ENCODE measurements at places on chromosomes 16 and 17. TPM values are rescaled to one million over a fixed set of nuclear protein-coding genes. Genes with fewer than 3 reads are reported as not detected.

- DNase-seq: no peak
These were observed 12.2 kb downstream of the GJD3 start for GRCh38 chr17:40352237-40352778.

KRT24 gene
- not detected for total RNA-seq

DNA sequence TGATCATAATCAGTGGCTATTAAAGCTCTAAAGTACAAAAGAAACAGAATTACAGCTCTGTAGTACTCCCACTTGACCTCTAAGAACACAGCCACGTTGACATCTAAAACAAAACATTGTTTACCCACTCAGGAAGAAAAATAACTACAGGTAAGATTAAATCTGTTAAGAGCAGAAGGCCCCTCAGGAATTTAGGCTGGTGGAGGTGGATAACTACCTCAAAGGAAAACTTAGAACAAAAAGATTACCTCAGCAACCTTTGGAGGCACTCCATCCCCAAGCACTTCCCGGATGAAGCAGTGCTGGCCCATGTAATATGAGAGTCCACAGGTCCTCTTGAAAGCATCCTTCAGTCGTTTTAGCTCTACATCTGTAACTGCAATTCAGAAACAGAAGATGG is 46.7 kb downstream of the USP32 start:
- no peak for DNase-seq

- DNase-seq: peak; percentile 79
These were observed 27.9 kb upstream of the OR4D1 start for GRCh38 chr17:58120195-58120822.

DNA sequence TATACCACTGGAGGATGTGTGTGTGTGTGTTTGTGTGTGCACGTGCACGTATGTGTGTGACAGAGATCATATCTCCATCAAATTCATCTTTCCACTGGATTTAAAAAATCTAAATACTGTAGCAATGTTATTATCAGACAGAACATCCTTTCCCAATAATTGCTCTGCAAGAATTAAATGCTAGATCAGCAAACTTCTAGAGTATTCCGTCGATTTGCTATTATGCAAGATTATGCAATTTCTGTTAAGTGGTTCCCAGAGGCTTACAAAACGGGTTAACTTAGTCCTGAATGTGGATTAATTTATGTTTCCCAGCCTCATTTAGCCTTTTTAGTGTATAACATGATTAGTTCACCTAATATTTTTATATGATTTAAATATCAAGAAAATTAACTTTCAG is 44.5 kb upstream of the CNTNAP4 start:
- DNase-seq: no peak

GRCh38 chr17:6534846-6535514 is 21.4 kb downstream of the PITPNM3 start:
- no peak for DNase-seq

DNA sequence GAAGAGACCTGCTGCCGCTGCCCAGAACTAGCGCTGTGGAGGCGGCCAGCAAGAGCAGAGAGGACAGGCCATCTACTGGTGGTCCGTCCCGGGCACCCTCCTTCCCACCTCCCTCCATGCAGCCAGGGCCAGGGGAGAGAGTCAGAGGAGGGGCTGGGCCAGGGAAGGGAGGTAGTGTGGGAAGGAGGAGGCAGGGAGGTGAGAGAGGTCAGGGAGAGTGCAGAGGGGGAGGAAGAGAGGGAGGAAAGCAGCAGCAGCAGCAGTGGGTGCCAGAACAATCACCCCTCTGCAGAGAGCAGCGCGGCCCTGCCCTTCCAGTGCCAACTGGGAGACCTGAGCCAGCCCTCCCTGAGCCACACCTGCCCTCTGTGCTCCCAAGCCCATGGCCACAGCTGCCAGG is 6.6 kb downstream of the C16orf95 start:
- DNase-seq: no peak

GRCh38 chr17:54950116-54950515 is 18.3 kb downstream of the COX11 start:
- DNase-seq: no peak

MYH13 gene
- not detected for total RNA-seq

YPEL2 gene
- 101 TPM for total RNA-seq

DNA sequence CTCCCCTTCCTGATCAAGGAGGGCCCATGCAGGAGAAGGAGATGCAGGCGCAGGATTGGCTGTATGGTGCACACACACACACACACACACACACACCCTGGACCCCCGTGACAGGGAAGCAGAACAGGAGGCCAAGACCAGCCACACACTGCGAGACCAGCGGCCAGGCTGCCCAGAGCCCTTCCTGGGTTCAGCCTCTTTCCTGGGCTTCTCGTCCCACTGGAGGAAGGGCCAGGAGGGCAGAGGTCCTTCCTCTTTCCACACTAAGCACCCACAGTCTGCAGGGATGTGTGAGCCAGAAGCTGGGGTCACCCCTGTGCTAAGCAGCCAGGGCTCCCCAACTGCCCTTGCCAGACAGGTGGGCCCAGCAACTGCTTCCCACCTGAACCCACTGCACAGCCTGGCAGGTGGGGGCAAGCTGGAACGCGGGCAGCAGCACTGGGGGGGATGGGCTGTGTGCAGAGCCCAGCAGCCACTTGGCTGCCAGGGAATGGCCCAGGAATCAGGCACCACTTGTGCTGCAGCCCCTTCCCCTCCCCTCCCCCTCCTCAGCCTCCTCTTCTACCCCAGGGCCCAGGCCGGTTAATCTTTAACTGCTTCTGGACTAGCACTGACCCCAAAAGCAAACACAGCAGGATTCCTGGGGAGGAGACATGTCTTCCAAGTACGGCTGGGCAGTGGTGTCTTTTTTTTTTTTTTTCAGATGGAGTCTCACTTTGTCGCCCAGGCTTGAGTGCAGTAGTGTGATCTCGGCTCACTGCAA is 44.6 kb upstream of the SLC38A10 start:
- DNase-seq: no peak

DNA sequence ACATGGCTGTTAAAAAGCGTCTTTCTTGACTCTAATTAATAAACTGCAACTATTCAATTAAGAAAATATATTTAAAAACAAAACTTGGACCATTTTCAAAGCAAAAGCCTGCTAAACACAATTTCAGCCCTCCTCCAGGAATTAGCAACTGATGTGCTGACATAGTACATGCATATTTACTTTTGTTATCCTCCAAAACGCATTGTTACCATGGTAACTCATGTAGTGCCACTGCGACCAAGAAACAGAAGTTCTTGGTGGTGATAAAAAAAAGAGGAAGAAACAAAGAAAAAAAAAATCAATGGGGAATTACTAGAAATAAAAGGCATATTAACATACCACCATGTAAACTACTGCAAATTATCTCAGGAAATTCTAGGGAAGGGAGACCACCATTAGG is 793.4 kb upstream of the CDH8 start:
- DNase-seq: no peak

PRKCB gene
- total RNA-seq: not detected

P4HB gene
- total RNA-seq: 1,052 TPM

MAFG gene
- total RNA-seq: 22.4 TPM

DHRS7C gene
- total RNA-seq: not detected

GRCh38 chr17:41026715-41027471 is at the start of gene KRTAP1-5:
TSS of gene KRTAP1-5 (minus strand) at chr17:41027208. CDS start at chr17:41027155, 53 bp downstream.
- no peak for DNase-seq

GRCh38 chr17:57672971-57673370 is 72.1 kb downstream of the CCDC182 start:
- no peak for DNase-seq
